Fibroblast of villous mesenchyme (primary cell): ENCODE measurements at places on chromosomes 2 and 18.

DNA sequence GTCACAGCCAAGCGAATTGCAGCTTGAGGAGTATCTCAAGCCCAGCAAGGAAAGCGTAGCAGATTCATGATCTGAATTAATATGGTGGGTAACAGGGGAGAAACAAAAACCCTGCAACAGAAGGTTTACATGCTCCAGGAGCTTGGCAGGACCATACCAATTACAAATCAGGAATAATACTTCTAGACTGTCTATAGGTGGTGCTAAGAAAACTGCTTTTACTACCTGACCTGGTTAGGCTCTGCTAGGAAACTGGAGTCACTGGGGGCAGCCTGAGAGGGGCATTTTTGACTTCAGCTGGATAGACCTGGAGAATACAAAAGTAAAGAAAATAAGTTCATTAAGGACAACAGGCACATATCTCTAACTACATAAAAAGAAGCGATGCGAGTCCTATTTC lies 24.6 kb upstream of the SPOPL start:
- no peak for DNase-seq

DNA sequence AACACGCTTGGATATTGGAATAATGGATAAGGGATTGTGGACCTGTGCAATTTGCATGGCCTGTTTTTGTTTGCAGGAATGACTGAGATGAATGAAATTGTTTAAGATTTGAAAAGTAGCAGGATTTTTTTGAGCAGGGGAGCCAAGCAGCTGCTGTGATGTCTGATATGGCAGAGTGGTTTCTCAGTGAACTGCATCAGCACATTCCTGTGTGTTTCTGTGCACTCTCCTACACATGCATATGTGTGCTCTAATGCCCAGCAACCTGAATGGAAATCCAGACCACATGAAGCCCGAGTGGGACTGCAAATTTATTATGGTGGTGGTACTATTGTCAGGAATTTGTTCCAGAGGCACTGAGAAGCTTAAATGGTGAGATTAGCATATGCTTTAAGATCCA lies 161.7 kb downstream of the PARD3B start:
- peak; percentile 48 for DNase-seq

DNA sequence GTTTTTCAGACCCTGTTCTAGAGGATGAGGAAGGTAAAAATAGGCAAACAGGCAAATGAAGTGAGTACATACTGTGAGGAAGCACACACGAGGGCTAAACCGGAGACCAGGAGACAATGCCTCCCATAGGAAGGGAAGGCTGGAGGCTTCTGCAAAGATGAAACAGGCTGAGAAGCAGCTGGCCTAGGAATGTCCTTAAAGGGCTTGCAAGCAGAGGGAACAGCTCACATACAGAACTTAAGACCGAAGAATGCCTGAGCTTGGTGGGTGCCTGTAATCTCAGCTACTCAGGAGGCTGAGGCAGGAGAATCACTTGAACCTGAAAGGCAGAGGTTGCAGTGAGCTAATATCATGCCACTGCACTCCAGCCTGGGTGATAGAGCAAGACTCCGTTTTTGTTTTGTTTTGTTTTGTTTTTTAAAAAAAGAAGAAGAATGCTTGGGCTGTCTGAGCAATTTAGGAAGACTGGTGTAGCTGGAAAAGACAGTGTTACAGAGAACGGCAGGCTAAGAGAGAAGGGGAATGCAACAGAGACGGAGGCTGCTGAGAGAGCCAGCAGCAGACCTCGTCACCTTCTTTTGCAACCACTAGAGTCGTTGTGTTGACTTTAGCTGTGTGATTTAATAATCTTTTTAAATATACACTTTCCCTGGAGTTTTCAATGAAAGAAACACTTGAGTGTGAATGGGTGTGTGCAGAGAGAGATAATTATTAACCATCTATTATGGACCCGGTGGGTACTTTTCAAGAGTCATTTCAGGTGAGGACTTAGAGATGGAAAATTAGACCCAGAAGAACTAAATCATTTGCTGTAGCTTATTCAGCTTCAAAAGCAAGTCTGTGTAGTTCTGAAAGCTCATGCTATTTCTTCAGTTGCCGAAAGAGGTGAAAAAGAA lies 232.8 kb downstream of the GALR1 start:
- DNase-seq = no peak

DNA sequence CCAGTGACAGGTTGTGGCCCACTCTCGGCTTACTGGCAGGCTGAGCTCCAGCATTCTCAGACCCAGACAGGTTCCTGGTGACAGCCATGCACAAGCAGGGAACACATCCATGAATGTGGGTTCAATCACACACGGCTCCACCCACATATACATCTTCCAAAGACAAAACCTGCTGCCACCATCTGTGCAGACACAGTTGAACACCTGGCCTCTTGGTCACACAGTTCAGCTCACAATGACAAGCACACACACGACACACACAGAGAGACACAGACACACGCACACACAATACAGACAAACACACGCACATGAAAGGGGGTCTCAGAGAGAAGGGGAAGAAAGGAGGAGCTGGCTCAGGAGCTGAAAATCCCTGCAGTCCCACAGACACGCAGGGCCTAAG lies 32.1 kb upstream of the PTMA start:
- no peak for DNase-seq

DNA sequence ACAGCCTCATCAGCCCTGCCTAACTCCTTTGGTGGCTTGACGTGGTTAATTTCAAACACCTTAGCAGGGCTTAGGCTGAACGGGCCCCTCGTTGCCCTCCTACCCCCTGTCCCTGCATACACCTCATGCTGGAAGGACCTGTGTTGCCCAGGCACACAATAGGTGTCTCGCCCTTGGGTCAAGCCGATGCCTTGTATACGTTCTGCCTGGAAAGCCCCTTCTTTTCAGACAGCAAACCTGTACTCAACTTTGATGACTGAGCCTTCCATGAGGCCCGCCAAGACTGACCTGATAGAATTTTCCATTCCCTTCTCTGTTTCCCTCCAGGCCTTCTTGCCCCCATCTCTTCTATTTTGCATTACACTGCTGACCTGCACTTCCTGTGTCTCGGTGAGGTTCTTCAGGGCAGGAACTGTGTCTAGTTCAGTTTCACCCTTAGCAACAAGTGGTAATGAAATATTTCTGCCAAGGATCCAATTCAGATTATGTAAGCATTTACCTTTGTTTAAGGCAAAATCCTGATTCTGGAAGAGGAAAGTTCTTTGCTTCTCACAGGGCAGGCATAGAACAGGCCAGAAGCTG lies 7.9 kb downstream of the GREB1 start:
- no peak for DNase-seq

GRCh38 chr2:95269036-95269680 lies 5.1 kb upstream of the PROM2 start:
- no peak for DNase-seq

DNA sequence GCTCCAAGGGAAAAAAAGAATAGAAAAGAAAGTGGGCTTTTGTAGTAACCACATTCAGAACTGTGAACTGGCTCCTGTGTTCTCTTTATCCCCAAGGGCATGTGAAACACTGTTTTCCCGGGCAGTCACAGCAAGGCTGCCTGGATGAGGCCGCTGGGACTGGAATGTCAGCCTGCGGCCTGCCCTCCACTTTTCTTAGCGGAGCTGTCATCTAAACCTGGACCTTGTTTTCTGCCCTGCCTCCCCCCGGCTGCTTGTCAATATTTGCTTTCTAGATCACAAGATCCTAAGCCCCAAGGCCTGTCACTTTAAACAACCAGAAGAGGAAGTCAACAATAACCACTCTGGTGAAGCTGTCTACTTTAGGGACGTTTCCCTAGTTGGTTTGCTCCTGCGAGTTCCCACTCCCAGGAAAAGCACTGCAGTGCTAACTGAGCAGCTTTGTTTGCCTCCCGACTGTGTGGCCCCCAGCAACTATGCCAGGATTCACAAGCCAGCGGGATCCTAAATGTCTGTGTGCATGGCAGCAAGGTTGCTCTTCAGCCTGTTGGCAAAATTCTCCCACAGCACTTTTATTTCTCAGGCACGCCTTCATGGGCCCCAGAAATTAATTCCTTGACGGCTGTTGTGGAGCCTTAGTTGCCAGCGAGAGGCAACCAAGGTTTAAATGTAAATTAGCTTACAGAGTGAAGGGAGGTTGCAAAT lies 30.6 kb downstream of the SOWAHC start:
- no peak for DNase-seq

GRCh38 chr2:56583796-56584315 lies 400.1 kb downstream of the CCDC85A start:
- DNase-seq = no peak

DNA sequence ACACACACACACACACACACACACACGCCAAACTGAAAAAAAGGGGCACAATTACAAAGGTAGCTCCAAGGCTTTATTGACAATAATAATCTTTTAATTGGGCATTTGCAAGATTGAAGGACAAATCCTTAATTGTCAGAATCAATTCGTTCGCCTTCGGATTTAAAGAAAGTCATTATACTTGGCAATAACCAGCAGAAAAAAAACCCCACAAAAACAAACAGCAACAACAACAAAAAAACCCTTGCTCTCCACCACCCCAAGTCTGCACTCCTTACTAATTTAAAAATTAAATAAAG lies 1.8 kb upstream of the HOXD8 start:
- no peak for DNase-seq

GRCh38 chr2:43041661-43042360 lies 184.6 kb downstream of the ZFP36L2 start:
- peak; percentile 99 for DNase-seq

DNA sequence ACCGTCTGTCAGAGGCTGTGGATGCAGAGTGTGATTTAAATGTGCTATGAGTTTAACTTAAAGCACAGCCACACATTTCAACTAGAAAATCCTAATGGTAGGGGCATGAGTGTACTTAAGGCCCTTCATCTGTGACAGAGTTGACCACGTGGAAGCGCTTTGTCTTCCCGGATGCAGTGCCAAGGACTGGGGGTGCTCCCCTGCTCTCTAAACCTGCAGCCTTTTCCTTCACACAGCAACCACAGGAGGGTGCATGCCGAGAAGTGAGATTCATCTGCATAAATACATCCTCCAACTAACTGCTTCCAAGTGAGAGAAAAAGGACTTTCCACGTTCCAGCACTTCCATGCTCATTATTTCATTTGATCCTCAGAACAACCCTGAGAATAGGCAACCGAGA lies 149.6 kb downstream of the MYT1L start:
- DNase-seq = no peak

- DNase-seq = no peak
These were observed 141.1 kb downstream of the DCC start for GRCh38 chr18:52481116-52481515.

GRCh38 chr2:207143215-207144172 lies 22.3 kb downstream of the KLF7 start:
- peak; percentile 84 for DNase-seq

DNA sequence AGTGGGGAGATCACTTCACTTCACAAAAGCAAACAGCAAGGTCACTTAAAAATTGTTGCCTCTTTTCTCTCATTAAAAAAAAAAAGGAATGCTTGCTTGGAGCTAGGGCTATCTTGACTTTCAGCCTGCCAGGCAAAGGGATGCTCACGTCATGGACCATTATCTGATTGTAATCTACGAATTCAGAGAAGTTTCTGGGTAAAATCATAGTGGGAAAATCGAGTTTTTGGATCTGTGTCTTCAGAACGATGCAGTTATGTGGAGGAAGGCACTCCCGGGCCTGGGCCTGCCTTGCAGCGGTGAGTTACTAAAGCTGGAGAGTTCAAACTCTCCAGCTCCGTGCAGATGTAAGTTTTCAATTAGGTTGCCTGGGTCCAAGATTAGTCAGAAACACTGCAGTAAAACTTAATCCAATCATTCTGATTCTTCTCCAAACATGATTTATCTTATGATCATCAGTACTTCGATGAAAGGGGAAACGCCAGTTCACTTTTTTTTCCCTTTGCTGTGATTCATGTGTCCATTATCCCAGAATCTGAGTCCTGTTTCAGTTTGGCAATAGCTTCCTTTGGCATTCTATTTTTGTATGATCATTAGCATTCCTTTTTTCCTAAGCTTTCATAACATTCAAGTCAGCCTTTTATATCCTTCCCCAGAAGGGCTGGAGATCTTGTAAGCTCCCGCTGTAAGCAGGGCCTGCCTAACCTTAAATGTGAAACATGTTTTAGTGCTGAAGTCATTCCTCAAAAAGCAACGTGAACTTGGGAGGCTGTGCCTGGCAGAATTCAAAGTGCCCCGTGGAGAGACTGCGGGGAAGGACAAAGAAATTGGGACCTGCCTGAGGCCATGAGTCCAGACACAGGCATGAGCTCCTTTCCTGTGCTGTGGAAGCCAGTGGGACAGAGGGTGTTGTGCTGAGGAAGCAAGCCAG lies 119.3 kb upstream of the TWIST2 start:
- DNase-seq = peak; percentile 94

- DNase-seq = peak; percentile 45
These were observed 53.1 kb downstream of the EHD3 start for GRCh38 chr2:31286961-31287550.

GRCh38 chr2:126467367-126468054 lies 188.4 kb upstream of the GYPC start:
- DNase-seq = no peak

GRCh38 chr2:112630268-112630667 lies 15.5 kb upstream of the SLC20A1 start:
- DNase-seq = no peak

GRCh38 chr2:23239374-23239773 lies 145.6 kb upstream of the KLHL29 start:
- DNase-seq = no peak

DNA sequence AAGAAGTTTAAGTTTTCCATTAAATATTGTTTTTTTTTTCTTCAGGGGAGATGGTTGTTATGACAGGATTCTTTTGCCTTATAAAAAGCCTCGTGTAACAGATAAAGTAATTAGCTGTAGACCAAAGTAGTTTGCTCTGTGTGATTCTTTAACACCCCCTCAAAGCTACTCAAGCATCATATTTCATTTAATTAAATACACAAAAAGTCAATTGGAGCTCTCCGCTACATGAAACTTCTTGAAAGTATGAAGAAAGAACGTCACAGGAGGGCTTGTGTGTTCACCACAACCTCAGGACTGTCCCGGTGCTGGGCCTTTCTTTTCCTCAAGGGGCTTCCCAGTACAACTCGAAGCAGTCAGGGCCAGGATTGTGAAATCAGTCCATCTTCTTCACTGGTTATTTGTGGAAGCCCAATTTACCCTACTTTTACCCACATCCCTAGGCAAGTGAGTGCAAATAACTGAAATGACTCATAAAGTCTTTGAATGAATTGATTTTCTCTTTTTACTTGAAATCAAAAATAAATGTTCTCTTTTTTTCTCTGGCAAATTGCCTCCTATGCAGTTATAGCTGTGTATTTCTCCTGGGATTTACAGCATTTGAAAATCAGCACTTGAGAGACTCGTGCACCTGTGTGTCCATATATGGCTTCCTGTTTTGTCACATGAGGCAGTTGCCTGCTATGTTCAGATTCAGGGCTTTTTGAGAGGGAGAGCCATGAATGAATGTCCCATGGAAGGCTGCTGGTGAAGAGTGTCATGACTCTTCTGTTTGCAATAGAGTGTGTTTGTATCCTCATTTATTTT lies 48.6 kb downstream of the LINC00305 start:
- DNase-seq = no peak
